ENCODE measurements at places on chromosomes 11 and 22. TPM values are rescaled to one million over a fixed set of nuclear protein-coding genes. Genes with fewer than 3 reads are reported as not detected.

Gene PLEKHB1
- total RNA-seq = 0.36 TPM

Gene RNF141
- 26.4 TPM for total RNA-seq

Gene MYOD1
- not detected for total RNA-seq

Gene SEPTIN3
- total RNA-seq = not detected

Gene TRIM51
- not detected for total RNA-seq
